Activated CD4-positive, alpha-beta T cell treated with anti-CD3 and anti-CD28 coated beads for 1 hour (primary cell): ENCODE measurements at places on chromosomes 12 and 14.

- DNase-seq: no peak
Measured at GRCh38 chr14:99703381-99703780, 19.3 kb downstream of the CYP46A1 start.

- no peak for DNase-seq
Measured at GRCh38 chr12:25005376-25005775, 56.5 kb upstream of the BCAT1 start.

DNA sequence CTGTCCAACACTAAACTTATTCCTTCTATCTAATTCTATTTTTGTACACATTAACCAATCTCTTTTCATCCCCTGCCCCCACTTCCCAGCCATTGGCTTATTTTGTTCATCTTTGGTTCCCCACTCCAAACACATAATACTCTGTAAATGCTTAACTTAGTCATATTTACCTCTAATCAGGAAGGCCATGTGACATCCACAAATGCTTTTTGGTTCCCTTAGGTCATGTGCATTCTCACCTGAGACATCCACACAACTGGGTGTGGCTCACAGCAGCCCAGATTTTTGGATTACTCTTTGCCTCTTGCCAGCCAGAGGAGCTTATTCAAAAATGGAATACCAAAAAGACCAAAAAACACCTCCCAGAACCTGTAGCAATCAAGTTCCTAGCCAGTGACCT, 28.4 kb downstream of the ARL1 start:
- DNase-seq: no peak

- DNase-seq: no peak
Measured at GRCh38 chr12:81819991-81820633, 61.0 kb upstream of the PPFIA2 start.

GRCh38 chr12:100576331-100577036, 3.0 kb downstream of the GAS2L3 start:
- no peak for DNase-seq

DNA sequence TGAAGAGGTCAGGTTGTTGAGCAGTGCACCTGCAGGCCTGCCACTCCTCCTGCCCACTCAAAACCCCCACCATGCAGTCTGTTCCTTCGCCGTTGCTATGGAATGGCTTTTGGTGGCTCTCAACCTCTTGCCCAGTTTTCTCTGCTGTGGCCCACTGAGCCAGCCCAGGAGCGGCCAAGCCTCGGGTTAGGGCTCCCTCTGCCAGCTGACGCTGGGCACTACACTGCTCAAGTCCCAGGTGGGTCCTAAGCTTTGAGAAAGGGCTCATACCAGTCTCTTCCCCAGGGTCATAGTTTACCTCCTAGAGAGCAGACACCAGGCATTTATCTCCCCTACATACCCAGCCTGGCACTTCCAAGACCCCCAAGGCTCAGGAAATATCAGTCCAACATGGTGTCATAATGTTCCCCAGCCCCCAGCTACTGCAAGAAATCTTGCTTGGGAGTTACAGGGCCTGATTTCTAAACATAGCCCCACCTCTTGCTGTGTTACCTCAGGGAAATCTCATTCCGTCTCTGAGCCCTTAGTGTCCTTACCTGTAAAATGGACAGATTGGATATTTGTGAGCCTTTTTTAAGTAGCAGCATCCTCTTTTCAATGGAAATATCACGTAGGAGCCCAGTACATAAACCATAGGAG, 59.4 kb downstream of the TSPAN11 start:
- no peak for DNase-seq

GRCh38 chr14:61498303-61498702, 176.9 kb downstream of the PRKCH start:
- DNase-seq: no peak

- no peak for DNase-seq
Measured at GRCh38 chr14:103692159-103692558, 23.1 kb downstream of the XRCC3 start.

- no peak for DNase-seq
Measured at GRCh38 chr12:13581031-13581430, 384.5 kb downstream of the EMP1 start.

GRCh38 chr12:1205512-1206060, 214.6 kb downstream of the ERC1 start:
- no peak for DNase-seq

- no peak for DNase-seq
Measured at GRCh38 chr12:101891462-101891971, 14.1 kb downstream of the DRAM1 start.
